ENCODE measurements at places on chromosomes 1 and 21. TPM values are rescaled to one million over a fixed set of nuclear protein-coding genes. Genes with fewer than 3 reads are reported as not detected.

OLIG2 gene
- not detected for total RNA-seq

SHISA4 gene
- 16.7 TPM for total RNA-seq

CDK18 gene
- total RNA-seq, result 78.4 TPM

DNA sequence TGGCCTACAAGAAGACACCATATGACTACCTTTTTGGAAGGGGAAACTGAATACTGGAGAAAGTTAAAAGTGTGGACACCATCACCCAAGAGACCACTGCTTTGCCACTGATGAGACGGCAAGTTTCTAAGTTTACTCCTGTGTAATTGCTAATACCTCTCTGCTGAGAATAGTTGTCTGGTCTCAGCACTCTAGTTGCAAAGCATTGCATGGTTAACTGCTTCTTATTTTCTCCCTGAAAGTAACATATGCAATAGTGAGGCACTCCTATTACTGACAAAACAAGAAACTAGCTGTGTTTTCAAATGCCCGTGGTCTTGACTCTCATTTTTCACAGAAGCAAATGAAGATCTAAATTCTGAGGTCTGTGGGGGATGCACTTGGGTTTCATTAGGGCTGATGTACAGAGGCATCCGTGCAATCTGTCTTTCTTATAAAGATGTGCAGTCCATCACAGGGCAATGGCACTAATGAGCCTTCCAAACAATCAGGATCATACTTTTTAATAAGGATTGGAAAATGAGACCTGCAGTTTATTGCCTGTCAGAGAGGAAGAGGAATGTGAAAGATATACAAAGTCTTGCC lies 62.9 kb downstream of the IFI44 start:
- no peak for DNase-seq

DNA sequence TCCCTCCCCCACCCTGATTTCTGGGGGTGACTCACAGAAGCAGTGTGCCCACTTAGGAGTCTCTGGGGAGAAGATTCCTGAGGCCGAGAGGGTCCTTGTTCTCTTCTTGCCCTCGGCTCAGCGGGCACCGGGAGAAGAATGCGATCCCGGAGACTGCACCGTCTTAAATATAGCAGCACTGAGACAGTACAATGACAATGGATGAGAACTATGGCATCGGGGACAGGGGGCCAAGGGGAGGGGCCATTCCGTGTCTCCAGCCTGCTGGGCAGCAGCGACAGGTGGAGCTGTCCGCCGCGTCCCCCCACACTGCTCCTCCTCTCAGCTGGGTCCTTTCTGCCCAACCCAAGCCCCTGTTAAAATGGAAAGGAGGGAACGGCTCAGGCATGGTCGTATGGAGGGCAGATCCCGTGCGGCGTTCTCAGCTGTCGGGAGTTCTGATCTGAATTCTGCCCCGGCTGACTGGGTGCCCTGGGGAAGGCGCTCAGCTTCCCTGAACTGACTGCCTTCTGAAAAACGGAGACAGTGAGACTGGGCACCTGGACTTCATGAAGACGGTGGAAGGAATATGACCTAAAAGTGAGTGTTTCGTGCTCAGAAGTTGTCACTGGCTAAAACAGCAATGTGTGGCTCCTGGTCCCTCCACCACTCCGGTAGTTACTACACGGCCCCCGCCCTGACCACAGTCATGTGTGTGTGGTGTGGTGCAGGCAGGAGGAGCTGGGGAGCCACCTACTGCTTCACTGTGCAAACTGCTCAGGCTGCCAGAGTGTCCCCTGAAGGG lies at the start of gene MYOM3:
MYOM3 (minus strand) TSS at position 140 of the 784 bp plus-strand sequence. CDS start 3,499 bp downstream, outside the sequence.
- no peak for DNase-seq

- no peak for DNase-seq
Observed at GRCh38 chr1:11868331-11868980, 9.7 kb upstream of the NPPB start.

DNA sequence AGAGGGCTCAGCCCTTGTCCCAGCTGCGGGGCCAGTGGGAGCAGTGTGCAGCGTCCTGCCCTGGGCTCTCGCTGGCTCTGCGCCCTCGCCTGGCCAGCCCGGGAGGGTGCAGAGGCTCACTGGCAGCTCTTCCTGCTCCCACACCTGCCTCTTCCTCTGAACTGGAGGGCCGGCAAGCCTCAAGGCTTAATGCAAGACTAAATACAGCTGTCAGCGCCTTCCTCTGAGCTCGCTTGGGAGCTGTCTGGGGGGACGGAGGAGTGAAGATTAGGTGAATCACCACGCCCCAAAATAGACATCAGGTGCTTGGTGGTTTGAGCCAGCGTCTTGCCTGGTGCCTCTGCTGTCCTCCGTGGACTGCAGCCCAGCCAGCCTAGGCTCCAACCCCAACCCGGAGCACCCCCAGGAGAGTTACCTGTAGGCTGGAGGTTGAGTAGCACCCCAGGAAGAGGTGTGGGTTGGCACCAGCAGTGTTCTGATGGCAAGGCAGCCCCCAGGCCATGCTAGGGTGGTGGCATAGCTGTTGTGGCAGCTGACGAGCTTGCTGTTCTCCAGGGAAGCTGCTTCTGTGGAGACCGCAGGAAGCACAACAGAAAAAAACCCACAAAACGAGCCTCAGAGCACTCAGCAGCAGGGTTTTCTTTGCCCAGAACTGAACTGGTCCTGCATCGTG lies 36.9 kb downstream of the UMODL1 start:
- peak; percentile 92 for DNase-seq

GRCh38 chr1:203177470-203178039 lies 1.9 kb upstream of the MYBPH start:
- DNase-seq, result no peak

DNA sequence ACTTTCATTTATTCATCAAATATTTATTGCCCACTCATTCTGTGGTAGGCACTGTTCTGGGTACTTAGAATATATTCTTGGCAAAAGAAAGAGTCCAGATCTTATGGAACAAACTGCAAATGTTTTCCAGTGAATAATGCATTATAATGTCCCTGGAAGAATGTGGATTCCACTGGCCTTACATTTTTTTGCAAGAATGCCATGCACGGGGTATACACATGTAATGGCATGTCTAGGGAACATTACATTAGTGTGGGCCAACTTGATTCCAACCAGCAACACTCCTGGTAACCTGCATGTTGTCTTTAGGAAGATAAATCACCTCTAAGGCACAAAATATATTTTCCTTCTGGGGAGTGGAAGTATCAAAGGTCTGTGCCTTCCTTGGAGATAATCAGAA lies 33.0 kb upstream of the IFI44L start:
- no peak for DNase-seq

DNA sequence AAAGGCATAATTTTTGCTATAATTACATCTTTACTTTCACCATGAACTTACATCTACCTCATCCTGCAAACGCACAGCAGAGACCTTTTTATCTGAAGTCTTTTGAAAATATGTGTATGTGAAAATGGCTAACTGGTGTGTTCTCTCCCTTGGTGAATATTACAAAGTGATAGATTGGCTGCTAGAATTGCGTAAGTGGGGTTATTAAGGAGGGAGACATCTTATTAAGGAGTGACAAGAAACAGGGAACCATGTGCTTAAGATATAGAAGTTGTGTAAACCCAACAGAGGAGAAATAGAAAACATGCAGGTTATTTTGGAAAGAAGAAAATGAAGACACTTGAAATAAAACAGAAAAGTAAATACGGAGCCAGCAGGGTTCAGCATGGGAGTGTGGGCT lies 7.8 kb downstream of the KCNJ15 start:
- DNase-seq, result no peak

- DNase-seq, result no peak
Observed at GRCh38 chr1:81699234-81699633, 101.5 kb upstream of the ADGRL2 start.

- no peak for DNase-seq
Observed at GRCh38 chr1:41712695-41713094, 206.0 kb downstream of the HIVEP3 start.

DNA sequence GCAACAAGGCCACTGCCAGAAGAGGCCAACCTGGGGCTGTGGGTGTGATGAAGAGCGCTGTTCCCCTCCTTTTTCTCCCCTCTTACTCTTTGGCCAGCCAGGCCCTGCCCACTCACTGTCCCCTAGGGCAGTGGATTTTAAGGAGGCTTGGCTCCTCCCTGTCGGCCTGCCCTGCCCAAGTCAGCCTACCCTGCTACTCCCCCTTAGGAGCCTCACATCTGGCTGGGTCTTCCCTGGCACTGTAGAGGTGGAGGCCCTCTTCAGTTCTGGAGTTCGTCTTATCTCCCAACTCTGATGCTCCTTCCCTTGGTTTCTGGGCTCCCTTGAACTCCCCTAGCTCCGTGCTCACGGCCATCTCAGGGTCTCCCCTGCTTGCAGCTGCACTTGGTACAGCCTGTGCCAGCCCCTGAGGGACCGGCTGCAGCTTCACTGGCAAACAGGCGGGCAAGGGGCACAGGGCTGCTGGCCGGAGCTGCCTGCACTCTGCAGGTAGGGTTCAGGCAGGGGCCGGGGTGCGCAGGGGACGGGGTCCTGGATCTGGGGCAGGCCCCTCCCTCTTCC lies 4.0 kb downstream of the AMPD2 start:
- peak; percentile 81 for DNase-seq

Measured in upper lobe of left lung (tissue), 6 donors.